Natural killer cell treated with Interleukin-12 subunit alpha and Interleukin-12 subunit beta and Interleukin-15 and Interleukin-18, amount 100 ng/mL, for 72 hours (primary cell): ENCODE measurements at places on chromosomes 5 and 9.

DNA sequence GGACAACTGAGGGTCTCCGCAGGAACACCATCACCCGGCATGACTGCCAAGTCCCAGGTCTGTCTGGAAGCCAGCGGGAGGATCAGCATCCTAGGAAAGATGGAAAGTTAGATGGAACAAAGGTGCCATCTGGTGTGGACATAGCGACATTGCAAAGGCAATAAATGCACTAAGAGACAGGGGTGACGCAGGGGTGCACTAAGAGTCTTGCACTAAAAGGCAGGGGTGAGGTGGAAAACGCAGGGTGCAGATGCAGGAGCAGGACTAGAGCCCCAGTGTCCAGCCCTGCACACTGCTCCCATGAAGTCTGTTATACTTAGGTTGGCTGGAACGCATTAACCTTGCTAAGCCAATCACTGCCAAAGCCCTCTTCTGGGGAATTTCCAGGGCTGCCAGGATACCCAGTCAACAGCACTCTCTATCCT, 15.5 kb downstream of the ATOX1 start:
- no peak for DNase-seq

DNA sequence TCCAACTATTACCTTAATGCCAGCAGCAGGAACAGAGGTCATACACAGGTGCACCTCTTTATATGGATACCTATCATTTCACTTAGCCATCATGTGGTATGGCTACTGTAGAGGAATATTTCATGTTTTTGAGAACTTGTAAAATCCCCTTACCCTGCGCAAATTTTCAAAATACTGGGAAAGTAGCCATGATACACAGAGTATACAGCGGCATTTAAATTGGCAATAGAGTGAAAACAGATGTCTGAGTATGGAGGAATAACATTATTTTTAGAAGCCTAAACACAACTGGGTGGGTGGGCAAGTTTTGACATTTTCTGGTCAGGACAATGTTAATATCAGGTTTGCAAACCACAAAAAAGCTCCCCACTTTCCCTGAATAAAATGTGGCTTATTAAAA, 109.5 kb downstream of the SMIM23 start:
- no peak for DNase-seq

GRCh38 chr9:127505396-127506116, 54.2 kb downstream of the LRSAM1 start:
- DNase-seq, result peak; percentile 60

DNA sequence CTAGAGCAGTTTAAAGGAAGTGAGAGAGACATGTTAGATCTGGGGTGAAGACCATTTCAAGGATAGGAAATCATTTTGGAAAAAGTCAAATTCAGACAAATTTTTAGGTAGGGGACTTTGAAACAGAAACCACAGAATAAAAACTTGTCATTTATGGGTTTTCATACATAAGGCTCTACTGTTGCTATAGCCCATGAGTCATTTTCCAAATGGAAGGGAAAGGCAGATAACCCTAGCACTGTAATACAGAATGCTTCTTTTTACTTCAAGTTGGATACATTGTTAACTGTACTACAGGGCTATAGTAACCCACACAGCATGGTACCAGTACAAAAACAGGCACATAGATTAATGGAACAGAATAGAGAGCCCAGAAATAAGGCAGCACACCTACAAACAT, 455.4 kb downstream of the EBF1 start:
- no peak for DNase-seq

DNA sequence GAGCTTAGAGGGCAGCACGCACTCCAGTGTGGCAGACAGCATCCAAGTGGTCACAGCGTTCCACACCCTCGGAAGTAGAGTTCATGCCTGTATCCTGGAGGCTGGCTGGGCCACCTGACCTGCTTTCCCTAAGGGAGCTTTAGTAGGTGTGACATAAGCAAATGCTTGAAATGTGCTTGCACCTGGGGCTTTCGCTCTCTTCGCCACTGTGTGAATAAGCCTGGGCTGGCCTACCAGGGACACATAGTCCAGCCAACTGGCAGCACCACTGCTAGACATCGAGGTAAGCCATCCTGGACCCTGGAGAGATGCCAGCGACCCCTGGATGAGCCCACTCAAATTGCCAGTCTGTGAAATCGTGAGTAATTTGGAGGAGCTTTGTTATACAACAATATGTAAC, 24.9 kb upstream of the IRX4 start:
- no peak for DNase-seq

GRCh38 chr5:132976852-132977251, 13.4 kb upstream of the AFF4 start:
- no peak for DNase-seq

DNA sequence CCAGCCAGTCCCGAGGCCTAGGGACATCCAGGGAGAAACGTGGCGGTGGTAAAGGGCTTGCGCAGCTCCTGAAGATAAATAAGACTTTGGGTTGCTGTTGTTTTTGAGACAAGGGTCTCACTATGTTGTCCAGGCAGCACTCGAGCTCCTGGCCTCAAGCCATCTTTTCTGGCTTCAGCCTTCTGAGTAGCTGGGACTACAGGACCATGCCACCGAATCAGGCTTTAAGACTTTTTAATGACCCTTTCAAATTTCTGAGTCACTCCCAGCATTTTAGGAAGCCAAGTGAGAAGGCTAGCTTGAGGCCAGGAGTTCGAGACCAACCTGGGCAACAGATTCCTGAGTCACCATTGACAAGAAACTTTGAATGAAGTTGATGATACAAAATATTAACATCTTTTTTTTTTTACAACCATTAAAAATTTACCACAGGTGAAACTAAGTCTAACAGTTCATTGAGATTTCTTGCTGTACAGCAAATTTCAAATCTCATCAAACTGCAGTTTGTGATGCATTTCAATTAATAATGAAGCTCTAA, 817 bp upstream of the GNE start:
- no peak for DNase-seq

DNA sequence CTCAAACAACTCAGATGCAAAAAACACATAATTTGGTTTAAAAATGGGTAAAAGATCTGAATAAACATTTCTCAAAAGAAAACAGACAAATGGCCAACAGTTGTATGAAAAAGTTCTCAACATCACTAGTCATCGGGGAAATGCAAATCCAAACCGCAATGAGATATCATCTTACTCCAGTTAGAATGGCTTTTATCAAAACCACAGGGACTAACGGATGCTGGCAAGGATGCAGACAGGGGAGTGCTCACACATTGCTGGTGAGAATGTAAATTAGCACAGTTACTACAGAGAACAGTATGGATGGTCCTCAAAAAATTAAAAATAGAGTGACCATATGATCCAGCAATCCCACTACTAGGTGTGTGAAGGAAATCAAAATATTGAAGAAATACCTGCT, 589.1 kb upstream of the ADAMTS16 start:
- DNase-seq, result no peak

DNA sequence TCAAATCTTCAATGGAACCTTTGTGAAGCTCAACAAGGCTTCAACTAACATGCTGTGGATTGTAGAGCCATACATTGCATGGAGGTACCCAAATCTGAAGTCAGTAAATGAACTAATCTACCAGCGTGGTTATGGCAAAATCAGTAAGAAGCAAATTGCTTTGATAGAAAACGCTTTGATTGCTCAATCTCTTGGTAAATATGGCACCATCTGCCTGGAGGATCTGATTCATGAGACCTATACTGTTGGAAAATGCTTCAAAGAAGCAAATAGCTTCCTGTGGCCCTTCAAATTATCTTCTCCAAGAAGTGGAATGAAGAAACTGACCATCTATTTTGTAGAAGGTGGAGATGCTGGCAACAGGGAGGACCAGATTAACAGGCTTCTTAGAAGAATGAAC, 54.7 kb upstream of the TTC39B start:
- no peak for DNase-seq

DNA sequence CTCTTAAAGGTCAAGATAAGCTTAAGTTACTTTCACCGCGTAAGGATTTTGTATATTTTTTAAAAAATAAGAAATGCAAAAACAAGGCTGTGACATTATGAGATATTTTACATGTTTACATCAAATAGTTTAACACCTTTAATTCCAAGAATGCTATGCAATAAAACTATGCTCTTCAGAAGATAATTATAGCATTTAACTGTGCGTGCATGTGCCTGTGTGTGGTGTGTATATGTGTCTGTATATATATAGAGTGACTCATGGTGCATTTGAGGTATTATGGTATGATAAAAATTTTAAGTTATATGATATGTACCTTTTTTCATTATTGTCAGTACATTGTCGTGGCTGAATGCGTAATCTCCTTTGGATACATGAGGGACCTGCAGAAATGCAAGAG, 539.3 kb downstream of the PDE4D start:
- no peak for DNase-seq

- no peak for DNase-seq
These were observed 42.2 kb upstream of the EGFL7 start for GRCh38 chr9:136620441-136621018.

DNA sequence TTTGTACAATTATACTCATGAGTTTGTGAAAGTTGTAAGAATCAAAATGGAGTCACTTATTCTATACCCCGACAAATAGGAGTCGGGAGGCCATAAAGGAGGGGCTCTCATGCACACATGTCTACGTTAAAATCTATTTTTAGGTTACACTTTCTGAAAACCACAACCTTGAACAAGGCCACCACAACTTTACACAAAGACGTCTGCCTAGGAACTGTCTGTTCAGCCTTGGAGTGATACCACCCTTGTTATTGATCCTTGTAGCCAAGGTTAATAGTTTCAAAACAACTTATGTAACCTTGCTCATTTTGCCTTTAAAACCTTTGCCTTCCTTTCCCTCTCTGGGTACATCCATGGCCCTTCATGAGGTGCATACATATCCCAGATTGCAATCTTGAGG, 4.1 kb upstream of the NDFIP1 start:
- DNase-seq, result no peak

- DNase-seq, result no peak
These were observed 452.7 kb upstream of the CDH9 start for GRCh38 chr5:27491047-27491446.

DNA sequence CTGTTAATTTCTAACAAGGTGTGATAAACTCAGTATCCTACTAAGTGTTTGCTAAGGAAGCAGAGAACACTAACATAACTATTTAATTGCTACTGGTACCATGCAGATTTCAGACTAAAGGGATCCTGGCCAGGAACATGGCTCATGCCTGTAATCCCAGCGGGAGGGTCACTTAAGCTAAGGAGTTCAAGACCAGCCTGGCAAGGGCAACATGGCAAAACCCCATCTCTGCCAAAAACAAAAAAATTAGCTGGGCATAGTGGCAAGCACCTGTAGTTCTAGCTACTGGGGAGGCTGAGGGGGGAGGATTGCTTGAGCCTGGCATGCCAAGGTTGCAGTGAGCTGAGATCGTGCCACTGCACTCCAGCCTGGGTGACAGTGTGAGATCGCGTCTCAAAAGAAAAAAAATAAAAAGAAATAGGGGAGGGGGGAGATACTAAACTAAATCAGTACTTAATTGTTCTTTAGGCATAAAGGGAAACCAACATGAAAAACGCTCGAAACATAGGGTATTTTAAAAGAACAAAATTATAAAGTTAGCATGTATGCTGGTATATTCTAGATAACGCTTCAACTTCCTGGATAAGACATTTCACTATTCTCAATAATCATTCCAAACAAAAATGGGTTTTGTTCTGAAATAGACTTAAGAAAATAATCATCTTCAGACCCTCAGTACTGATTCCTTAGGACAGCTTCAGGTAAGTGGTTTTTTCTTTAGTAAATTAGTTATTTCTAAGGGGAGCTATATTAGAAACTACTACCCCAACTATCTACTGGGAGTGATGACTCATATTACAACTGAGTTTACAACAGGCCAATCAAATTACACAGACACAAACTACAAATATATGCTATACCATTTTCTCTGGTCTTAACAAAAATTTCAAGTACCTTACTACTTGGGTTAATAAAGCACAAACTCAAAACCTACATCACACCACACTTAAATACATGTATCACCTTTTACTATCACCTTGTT, 3.5 kb downstream of the PANK3 start:
- no peak for DNase-seq

DNA sequence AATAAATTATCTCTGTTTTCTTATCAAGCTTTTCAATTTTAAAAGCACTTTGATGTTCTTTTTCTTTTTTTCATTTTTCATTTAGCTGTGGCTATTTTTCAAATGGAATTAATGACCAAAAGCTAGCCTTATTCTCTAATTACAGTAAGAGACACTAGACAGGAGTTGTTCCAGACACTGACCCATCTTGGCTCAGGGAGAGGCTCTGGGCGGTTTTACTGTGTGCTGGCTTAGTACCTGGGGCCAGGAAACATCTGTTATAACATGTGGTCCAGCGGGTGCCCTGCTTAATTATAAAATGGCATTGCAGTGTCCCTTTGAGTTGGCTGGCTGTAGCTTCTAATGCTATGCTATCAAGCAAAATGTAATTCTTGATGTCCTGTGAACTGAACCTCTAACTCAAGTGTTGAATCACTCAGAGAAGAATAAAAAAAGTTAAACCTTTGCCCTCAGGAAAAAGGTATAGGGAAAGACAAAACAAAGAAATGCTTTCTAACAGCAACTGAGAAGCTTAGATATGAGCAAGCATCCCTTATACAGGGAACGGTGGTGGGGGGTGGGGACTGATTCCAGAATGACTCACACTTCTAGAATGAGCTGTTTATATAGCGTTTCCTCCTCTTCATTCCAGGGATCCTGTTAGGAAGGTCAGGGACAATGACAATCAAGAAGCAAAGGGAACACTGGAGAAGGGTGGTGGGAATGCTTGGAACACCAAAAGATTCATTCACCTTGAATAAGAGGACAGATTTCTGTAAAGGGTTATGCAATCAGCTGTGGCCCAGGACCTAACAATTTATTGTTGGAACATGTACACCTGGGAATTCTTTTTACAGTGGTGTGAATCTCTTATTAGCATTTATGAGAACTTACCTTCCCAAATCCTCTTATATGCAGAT, 58.7 kb upstream of the NFIB start:
- no peak for DNase-seq

- DNase-seq, result no peak
These were observed 12.5 kb upstream of the ZDHHC11 start for GRCh38 chr5:863244-863805.

DNA sequence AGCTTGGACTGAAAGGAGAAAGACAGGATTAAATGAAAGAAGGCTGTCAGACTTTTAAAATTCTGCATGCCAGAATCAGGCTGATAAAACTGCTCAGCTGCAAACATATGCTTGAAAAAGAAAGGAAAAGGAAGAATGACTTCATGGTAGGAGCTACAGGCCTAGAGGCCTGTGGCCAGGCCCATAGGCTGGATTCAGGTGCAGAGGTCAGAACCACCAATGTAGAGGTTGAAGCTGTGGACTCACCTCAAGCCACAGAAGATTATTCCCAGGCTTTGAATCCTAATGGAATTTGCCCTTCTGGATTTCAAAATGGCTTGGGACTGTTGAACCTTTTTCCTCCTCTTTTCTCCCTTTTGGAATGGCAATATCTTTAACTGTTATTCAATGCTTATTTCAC, 47.7 kb downstream of the TMEM38B start:
- DNase-seq, result no peak

GRCh38 chr9:8486095-8486494, 686.5 kb upstream of the DMAC1 start:
- no peak for DNase-seq

GRCh38 chr9:77455312-77455927, 192.7 kb downstream of the GNA14 start:
- DNase-seq, result no peak
